Activated CD4-positive, alpha-beta T cell treated with anti-CD3 and anti-CD28 coated beads, Interleukin-2, Interleukin-4, amounts not matched to agents 100 ng/mL and 50 ng/mL, durations not matched to agents 16 hours and 8 hours (primary cell): ENCODE measurements at places on chromosomes 1 and 21.

DNA sequence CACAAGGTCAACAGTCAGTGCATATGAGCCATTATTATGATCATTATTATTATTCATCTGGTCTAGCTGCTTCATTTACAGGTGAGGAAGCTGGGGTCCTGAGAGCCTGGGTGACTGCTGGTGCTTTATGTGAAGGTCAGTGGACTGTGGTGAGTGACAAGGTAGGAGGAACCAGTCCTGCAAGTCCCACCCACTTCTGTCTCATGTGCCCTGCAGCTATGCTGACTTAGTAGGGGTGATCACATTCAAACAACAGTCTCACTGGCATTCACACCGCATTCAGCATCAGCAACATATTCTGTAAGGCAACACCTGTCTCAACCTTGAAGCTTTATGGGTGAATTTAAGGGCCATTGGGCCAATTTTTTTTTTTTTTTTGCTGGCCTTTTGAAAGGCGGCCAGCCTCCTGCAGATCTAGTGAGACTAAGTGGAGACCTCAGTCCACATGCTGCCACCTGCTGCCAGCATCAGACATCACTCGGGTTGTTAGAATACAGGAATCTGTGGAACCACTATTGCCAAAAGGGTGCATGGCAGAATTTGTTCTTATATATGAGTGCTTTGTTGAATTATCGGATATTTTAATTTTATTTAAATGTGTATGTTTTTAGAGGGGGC is 59.9 kb upstream of the CACNA1E start:
- peak; percentile 15 for DNase-seq

GRCh38 chr1:97562081-97562480 is 358.8 kb downstream of the DPYD start:
- DNase-seq: no peak

DNA sequence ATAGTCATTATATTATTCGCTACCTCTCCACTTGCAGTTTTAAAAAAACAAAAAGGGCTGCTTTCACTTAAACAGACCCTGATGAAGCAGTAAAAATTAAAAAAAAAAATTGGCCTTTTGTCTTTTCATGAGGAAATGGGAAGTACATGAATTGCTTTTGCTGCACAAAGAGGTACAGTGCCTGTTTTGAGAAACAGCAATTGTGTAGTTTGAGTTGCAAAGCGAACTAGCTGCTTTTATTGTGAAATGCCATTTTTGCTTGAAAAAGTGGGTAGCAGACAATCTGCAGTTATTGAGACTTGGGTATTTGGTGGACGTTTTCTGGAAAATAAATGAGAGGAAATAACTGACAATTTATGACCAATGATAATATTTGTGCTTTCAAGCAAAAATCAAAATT is 7.0 kb downstream of the DIP2A start:
- no peak for DNase-seq

DNA sequence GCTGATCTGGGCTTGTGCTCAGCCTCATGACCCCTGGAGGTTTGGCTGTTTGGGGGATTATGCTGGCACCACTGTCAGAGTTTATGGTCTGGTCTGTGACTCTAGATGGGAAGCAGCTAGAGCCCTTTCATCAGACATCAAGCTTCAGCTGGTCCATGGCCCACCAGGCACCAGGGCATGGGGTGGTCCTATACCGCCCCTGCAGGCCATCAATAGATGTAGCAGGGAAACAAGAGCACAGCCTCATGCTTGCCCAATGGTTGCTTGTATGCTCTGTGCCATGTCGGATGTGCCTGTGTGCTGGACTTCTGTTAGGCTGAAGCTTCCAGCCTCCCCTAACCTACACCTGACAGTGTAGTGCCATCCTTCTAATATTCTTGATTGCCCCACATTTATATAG is 71.1 kb upstream of the CD34 start:
- DNase-seq: no peak

- DNase-seq: peak; percentile 58
Measured at GRCh38 chr1:230976825-230977747, 1.6 kb downstream of the TTC13 start.

- DNase-seq: no peak
Measured at GRCh38 chr1:203316626-203317093, 11.3 kb downstream of the BTG2 start.

- DNase-seq: no peak
Measured at GRCh38 chr1:202586018-202586821, 124.0 kb downstream of the SYT2 start.

DNA sequence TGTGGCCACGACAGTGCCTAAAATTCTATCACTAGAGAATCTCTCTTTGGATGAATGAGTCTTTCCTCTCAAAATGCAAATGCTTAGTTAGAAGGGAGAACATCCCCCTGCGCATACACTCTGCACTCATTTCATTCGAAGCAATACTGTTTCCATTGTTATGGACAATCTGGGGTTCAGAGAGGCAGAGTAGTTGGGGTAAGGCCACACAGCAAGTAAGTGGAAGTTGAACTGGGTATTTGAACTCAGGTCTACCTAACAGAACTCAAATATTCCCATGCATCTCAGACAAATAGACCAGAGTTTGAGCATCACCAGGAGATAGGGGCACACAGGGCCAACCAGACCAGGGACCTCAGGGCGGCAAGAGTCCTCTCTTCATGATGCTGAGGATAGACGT is 25.5 kb downstream of the RAP1GAP start:
- no peak for DNase-seq

GRCh38 chr1:246295968-246296367 is 211.1 kb downstream of the SMYD3 start:
- no peak for DNase-seq
